ENCODE measurements at places on chromosomes 7 and 10.

DNA sequence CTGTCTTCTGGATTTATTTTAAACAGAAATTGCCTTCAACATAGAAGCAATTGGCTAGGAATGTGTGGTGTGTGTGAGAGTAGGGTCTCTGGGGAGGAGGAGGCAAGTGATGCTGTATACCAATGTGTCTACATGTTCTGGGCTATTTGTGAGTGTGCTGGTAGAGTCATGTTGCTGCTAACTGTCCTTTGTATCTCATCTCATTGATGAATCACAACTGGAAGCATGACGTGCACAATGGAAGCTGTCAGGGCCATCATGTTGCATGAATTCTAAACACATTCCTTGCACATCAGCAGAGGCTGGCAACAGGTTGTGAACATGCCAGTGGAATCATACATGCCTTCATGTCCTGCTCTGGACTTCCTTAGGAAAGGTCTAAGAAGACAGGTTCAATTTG lies 199.7 kb downstream of the BMPER start:
- DNase-seq = no peak

GRCh38 chr10:75146780-75147179 lies 35.3 kb downstream of the SAMD8 start:
- no peak for DNase-seq

DNA sequence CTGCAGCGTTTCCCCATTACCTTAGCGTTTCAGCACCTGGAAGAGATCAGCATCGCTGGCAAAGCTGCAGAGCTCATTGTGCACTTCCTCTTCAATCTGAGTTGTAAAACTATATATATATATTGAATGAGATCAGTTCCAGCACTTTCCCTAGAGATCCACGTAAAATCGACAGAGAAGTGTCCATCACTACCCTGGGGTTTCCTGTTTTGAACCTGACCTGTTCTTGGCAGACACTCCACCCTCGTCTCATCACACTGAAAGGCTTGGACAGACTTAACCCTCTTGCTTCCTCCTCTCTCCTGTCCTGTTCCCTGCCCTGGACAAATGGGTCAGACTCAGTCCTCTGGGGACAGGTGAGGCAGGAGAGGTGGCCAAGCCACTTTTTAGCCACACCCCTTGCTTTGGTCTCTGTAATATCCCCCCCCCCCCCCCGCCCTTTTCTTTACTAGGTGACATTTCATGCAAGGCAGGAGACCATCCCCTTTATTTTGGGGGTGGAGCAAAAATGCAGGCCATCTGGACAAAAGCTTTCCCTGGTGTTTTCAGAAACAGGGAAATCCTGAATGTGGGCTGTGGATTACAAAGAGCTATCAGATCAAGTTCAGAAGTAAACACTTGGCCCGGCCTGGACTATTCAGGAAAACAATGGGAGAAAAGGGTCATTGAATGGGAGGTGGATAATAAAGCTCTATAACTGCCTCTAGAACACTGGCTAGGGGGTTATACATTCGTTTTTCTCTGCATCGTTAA lies 83.7 kb upstream of the KDM7A start:
- peak; percentile 36 for DNase-seq

DNA sequence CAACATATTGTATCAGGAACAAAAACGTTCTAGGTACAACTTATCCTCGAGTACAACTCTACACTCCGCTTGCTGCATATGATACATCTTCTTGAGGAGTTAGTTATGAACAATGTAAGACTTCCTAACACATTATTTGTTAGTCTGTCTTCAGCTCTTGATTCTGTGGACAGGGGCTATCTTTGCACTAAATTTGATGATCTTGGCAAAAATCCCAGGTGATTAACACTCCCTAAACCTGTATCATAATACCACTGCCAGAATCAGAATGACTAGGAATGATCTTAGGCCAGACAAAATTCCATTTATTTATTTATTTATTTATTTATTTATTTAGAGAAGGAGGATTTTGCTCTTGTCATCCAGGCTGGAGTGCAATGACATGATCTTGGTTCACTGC lies 108.7 kb upstream of the AUTS2 start:
- DNase-seq = no peak

GRCh38 chr7:116354171-116354545 lies 143.8 kb downstream of the TES start:
- no peak for DNase-seq

DNA sequence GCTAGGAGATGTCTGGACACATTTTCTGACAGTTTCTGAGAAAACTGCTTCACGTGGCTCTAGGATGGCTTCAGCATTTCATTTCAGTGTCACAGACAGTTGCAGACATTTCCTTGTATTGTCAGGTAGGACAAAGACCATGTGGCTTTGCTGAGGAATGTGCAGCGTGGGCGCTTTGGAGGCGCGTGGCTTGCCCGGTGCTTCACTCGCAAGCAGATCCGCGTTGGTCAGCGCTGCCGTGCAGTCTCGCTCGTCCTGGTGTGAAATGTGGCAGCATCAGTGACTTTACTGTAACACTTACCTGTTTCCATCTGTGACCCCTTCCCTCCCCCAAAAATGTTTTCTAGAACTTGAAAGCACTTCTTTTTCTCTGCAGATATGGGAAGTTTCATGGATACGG lies 340.5 kb downstream of the SDK1 start:
- no peak for DNase-seq

DNA sequence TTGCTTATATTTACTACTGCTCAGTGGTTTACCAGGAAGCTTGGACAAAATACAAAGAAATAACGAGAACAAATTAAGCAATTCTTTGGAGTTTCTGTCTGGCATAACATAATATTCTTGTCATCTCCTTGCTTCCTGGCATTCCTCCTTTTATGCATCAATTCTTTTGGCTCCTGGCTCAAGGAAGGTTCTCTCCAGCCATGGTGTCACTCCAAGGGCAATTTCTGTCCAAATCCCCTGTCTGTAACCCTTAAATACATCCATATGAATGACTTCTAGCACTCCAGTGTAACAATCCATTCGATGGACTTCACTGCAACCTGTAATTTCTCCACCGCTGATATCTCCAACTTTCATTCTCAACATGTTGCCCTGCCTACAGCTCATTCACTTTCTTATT lies 617.7 kb upstream of the ANKRD30A start:
- DNase-seq = no peak

DNA sequence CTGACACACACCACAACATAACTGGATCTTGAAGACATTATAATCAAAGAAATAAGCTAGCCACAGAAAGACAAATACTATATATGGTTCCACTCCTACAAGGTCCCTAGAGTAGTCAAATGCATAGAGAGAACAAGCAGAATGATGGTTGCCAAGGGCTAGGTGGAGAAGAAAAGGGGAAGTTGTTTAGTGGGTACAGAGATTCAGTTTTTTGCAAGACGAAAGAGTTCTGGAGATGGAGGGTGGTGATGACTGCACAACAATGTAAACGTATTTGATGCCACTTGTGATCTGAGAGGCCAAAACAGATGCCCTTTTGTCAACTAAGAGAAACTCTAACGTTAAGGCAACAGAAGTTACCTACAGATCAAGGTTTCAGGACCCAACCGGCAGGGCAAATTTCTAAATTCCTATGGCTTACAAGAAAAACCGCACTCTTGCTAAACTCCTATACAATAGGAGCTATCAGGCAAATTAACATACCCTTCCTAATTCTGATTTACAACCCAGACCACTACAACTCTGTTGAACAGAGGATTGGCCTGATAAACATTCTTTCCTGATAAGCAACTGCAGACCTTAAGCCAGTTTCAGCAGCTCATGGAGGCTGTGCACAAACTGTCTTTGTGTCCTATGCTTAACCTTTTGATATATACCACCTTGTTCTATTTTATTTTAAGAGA lies 69.0 kb downstream of the FAM107B start:
- no peak for DNase-seq

DNA sequence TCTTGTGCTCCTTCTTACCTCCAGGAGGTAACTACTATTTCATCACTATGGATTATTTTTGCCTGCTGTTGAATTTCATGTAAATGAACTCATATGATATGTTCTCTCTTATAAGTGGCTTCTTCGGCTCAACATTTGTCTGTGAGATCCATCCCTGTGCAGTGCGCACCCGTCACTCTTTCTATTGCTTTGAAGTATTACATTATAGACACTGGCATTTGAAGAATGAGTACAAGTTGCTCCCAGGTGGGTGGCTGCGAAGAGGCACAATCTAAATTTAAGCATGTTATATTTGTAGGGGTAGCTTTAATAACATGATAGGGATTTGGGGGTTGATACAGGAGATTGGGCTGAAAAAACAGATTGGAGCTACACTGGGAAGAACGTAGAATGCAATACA lies 809.7 kb downstream of the CCSER2 start:
- no peak for DNase-seq

- no peak for DNase-seq
Observed at GRCh38 chr7:155351120-155351870, 53.6 kb downstream of the INSIG1 start.

GRCh38 chr7:997404-998395 lies 14.7 kb downstream of the CYP2W1 start:
- DNase-seq = no peak

DNA sequence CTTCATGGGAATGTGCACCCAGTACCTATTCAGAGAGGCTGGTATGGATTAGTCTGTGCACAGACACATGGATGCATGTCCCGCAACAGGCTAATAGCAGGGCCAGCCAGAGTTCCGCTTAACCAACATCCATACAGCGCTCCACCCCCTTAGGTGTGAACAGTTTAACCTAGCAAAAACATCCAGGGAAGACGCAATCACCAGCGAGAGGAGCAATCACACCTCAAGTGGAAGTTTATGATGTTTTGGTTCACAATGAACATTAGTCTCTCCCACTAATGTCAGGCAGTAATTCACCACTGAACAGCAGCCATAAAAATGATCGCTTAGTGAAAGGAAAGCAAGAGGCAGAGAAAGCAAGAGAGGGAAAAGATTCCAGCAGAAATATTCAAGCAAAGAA lies 91.1 kb downstream of the PLXNA4 start:
- DNase-seq = no peak

DNA sequence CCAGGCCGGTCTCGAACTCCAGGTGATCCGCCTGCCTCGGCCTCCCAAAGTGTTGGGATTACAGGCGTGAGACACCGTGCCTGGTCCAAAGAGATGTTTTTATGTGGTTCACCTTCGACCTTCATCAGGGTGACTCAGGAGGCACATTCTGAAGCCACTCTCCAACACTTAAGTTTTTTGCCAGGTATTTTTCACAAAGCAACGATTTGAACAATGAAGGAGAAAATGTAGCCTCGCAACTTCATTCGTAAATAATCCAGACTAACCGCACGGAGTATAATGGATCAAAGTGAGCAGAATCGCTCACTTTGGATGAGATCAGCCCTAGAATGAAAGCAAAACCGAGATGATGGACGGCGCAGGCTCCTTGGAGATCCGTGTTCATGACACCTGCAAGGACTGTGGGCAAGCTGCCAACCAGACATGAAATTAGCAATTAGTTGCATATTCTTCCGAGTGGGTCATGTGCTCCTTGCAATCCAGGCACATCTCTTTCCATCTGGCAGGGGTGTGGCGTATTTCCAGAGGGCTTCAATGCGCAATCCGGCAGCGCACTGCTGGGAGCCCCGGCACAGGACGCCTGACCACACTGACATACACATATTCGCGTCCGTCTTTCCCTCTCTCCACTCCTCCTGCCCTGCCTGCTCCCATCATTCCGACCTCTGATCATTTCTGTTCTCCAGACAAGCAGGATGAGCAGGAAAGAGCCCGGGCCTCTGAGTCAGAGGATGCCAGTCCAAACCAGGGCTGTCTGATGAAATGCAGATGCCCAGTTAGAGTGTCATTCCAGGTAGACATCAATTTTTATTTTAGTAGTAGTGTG lies 148.4 kb downstream of the KLF6 start:
- no peak for DNase-seq

DNA sequence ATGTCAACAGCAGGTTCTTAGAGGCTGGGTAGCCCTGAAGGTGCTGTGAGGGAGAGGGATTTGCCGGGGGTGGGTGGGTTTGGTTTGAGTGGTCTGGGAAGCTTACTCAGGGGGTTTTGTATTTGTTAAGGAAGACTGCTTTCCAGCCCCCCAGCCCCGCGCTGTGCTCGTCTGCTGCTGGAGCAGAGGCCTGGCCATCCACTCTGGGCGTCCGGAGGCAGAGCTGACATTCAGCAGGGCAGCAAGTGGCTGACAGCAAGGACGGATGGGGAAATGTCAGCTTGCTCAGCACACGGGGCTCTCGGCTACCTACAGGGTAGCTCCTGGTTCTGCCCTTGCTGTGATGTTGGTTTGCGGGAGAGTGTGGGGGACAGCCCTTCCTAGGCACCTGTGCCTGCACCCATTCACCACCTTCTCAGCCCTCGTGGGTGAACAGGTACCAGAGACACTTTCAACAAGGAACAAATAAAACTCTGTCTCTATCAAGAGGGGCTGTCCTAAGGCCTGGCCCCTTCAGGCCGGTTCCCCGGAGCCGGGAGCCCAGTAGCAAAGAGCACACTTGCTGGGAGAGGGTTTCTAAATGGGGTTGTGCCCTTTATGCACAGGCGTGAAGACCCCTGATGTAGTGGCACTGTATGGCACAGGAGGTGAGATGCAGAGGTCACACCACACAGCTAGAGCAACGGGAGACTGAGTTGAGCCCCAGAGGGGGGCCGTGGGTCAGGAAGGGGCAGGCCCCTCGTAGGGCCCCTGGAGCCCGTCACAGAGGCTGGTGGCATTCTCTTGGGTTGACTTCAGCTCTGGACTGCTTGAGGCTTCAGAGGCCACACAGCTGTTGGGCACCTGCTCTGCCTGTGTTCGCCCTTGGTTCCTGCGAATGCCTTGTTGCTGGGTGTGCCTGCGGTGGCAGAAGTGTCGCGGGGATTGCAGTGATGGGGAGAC lies 72.2 kb upstream of the SHH start:
- no peak for DNase-seq

DNA sequence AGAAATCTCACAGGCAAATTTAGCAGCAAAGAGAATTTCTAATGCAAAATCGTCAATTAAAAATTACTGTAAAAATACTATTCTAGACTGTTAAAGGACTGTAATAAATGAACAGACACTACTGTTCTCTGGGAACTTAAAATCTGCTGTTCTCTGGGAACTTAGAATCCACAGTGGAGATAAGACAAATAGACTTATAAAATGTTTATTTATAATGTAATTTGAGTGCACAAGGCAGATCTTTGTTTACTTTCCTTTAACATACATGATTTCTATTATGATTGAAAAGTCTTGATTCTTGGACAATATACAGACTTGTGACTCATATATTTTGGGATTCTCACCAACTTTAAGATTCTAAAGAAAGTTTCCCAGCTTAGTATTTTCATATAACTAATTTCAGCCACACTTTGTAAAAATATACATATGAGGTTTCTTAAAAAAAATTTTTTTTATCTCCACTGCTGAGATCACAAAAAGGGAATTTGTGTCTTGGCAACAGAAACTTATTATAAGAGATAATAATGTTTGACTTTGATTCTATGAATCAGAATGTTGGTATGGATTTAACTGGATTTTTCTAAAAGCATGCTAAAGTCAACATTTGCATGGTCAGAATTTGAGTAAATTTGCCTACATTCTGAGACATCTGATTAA lies 166.3 kb upstream of the RHOBTB1 start:
- peak; percentile 20 for DNase-seq

DNA sequence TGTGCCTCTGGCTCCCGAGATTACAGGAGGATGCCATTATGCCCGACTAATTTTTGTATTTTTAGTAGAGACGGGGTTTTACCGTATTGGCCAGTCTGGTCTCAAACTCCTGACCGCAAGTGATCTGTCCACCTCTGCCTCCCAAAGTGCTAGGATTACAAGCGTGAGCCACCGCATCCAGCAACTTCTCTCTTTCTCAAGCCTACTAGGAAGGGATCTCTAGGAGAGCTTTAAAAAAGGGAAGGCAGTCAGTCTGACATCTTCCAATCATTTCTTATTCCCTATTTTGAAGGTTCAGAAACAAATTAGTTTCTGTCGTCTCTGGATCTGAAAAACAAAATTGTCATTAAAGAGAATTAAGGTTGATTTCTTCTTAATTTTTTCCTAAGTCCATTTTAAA lies 2.5 kb upstream of the TMEM26 start:
- DNase-seq = no peak

- no peak for DNase-seq
Observed at GRCh38 chr7:82542665-82543064, 99.1 kb upstream of the CACNA2D1 start.

All from foreskin melanocyte (primary cell).